Activated T-cell treated with anti-CD3 and anti-CD28 coated beads for 4 hours (primary cell): ENCODE measurements at places on chromosomes 11 and 22.

GRCh38 chr11:34999453-34999852 is 83.0 kb downstream of the PDHX start:
- no peak for DNase-seq

- no peak for DNase-seq
Observed at GRCh38 chr11:127255209-127255608, 254.6 kb upstream of the KIRREL3 start.

DNA sequence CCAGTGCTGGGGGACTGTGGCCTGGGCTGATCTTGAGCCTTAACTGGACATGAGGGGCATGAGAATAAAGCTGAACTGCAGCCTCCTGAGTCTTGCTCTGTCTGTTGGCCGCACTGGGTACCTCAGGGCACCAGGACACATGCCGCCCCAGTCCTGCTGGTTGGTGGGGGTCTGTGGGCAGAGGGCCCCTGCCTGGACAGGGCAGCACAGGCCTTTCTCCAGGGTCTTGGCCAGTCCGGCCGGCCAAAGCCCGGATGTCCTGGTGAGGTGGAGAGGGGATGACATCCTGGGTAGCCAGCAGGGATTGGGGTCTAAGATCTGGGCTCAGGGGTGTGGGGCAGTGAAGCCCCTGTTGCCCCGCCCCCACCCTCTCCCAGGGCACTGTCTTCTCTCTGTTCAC is 1.5 kb upstream of the RPS6KA4 start:
- no peak for DNase-seq

GRCh38 chr22:50189849-50190181 is 4.1 kb downstream of the TRABD start:
- no peak for DNase-seq

DNA sequence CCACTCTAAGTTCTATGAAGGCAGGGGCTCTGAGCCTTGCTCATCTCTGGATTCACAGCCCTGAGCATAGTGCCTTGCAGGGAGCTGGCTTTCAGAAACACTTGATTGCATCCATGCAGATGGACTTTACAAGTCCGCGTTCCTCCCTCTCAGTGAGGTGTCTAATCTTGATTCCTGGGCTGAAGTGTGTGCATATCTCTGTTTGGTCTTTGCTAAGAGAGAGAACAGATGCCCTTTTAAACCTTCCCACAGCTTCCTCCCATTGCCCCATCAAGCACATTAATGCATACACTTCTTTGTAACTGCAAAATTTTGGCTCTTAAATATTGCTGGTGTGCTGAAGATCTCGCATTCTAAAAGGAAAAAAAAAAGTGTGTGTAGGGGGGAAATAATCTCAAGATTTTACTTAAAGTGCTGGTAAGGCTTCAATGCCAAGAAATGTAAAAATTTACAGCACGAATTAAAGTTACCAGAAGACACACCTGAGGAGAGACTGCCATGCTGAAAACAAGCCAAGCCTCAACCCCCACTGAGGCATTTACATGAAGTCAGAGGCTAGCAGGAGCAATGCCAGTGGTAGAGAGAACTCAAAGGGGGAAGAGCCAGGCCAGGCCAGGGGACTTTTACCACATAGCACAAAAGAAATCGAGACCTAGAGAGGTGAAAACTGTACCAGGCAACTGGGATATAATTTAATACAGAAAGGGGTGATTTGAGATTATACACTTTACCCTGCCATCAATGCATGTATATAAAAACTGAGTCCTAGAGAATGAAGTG is 492.1 kb downstream of the SOX6 start:
- no peak for DNase-seq

- no peak for DNase-seq
Observed at GRCh38 chr11:107847184-107847583, 11.4 kb downstream of the SLC35F2 start.
